ENCODE measurements at places on chromosomes 16 and 17.

GRCh38 chr16:12729448-12729847, 74.2 kb downstream of the CPPED1 start:
- no peak for DNase-seq

DNA sequence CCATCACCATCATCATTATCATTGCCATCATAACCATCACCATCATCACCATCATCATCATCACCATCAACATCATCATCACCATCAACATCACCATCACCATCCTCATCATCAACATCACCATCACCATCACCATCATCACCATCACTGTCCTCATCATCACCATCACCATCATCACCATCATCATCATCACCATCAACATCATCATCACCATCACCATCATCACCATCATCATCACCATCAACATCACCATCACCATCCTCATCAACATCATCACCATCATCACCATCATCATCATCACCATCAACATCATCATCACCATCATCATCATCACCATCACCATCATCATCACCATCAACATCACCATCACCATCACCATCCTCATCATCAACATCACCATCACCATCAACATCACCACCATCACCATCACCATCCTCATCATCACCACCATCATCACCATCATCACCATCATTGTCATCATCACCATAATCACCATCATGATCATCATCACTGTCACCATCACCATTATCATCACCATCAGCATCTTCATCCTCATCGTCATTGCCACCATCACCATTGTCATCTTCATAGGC, 23.9 kb downstream of the COX4I1 start:
- DNase-seq: no peak

DNA sequence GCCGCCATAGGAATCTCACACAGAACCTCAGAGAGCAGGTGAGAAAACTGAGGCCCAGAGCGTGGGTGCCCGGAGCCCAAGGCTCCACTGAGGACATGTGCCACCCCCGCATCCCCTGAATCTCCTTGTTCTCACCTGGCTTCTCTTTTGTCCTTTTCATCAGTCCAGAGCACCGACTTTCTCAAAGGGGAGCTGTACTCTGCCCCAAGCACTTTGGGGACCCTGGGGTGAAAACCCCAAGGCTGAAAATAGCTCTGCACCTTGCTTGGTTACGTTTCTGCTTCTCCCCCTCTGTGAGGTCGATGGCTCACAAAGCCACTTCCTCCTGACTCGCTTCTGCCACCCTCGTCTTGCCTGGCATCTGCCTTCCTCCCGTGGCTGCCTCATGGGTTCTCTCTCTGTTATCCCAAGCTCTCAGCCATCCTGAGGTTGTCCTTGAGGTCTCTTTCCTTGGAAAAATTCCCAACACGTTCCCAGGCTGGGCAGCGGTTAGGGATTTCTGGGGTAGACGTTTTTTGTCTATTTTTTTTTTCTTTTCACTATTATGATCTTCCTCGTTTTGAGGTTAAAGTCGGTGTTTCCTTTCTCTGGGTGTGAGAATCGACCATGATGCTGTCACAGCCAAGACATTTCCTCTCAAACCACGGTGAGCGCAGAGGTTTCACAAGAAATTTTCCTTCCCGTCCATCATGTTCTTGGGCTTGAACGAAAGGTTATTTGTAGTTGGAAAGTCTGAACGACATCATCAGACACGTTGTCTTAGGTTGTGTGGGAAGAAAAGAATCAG, 37.2 kb downstream of the IRF8 start:
- DNase-seq: peak; percentile 86

GRCh38 chr17:77749321-77749751, 209.2 kb upstream of the TNRC6C start:
- no peak for DNase-seq

- no peak for DNase-seq
Measured at GRCh38 chr17:74730491-74731346, 6.3 kb upstream of the RAB37 start.

- no peak for DNase-seq
Measured at GRCh38 chr17:9728564-9728963, 62.8 kb downstream of the DHRS7C start.

GRCh38 chr17:50266384-50267073, 7.7 kb upstream of the TMEM92 start:
- DNase-seq: no peak

DNA sequence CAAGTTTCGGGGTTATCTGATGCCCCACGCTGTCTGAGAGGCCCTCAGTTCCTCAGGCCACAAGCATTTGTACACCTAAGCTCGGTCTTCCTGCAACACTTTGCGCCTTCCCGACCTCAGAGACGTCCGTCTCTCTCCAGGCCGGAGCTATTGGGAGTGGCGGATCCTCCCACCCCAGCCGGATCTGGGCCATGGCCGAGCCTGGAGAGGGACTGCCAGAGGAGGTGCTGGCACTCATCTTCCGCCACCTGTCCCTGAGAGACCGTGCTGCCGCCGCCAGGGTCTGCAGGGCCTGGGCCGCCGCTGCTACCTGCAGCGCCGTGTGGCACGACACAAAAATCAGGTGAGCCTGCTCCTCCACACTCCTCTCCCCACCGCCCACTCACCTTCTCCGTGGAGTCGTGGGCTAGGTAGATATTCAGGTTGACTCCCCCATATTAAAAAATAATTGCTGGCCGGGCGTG, 1.9 kb downstream of the FBXL8 start:
- DNase-seq: no peak

DNA sequence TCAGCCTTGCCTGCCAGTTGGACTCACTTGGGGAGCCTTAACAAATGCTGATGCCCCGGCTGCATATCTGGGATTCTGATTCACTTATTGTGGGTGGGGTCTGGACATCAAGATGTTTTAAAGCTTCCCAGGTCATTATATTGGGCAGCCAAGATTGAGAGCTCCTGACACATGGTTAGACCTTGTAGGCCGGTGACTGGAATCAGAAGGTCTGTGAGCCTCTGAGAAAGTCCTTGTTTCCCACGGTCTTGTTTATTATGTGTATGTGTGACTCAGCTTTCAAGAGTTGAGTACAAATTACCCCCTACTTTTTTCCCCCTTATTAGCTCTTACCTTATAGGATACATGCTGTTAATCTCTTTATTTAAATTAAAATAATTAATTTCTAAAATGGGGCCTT, 103.5 kb downstream of the ABCC1 start:
- no peak for DNase-seq

DNA sequence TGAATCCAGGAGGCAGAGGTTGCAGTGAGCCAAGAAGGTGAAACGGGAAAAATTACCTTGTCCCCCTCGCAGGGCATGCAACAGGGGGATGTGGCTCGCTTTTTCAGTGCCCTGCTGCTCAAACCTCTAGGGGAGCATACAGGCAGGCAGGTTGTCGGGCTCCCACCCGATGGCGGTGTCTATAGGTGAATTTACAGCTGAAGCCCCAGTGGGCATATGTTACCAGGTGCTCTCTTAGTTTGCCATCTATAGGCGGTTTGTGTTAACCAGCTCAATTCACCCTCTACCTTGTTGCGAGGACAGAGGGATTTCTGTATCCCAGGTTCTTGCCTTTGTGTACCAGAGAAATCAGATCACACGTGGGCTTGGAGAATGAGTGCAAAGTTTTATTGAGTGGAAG, 48.9 kb downstream of the IQCK start:
- DNase-seq: no peak

DNA sequence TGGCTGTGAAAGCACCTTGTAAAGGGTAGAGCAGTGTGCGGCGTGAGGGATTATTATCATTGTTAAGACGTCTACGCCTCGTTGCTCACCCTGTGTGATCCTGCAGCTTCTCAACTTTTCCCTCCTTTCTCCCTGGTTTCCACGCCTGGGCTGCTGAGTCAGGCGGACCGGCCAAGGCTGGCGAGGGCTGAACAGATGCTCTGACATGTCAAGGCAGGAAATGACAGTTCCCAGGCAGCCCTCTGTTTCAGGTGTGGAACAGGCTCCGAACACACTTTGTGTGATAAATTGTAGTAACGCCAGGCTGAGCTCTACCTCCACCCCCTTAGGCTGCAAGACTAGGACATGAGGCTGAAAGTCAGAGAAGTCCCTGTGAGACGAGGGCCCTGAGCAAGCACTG, 46.0 kb upstream of the TBX2 start:
- DNase-seq: no peak

DNA sequence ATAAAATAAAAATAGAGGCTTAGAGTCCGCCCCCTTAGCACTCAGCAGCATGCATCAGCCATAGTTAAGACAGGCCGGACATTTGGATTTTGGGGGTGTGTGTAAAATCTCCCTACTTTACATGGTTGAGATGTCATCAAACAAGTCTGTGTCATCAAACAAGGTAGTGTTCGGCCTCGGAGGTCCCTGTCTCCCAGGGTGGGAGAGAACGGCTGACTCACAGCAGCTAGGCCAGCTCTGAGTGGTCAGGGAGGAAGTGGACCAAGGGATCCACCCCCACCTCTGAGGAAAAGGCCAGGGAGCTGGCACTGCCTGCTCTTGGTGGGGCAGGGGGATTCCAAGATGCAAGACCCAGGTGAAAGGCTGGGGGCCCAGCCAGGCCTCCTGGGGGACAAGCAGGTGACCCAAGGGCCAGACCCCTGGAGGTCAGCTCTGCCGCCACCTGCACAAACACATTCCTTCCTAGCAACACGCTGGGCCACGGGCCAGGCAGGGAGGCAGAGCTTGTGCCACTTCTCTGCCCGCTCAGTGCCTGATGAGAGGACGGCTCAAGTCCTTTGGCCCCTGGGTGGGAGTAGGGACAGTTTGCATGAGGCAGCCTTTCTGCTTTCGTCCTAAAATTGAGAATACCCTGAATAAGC, 28.5 kb downstream of the KIFC3 start:
- DNase-seq: no peak

DNA sequence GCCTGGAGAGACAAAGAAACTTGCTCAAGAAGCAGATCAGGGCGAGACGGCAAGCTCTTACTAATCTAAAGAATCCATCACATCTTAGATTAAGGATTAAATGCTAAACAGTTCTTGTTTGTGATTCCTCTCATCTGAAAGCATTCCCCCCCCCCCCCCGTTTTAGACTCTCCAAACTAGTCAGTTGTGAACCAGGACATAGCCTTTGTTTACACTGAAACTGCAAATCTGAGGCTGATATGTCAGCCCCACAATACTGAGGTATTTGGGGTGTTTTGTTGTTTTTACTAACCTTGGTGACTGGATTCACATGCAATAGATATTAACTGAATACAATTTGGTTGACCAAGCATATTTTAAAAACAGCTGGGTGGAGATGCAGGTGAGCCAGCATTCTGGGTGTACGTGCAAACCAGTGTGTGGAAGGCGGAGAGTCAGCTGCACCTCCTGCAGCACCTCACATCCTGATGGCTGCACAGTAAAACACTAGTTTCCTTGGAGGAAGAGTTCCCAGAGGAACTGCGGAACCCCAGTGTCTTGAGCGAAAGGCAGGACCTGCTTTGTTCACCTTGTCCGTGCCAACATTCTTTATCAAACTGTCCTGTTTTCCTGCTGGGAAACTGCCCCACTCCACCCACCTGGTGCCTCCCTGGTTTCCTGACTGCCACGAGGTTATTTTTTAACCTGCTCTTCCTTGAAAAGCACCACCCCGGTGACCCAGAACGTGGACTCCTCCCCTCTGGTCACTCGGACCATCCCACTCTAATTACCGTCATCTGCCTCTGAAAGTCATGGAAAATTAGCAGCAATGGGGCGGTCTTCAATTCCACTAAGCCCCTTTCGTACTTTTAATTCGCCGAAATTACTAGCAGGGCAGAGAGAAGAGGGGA, 1.2 kb upstream of the YPEL2 start:
- DNase-seq: peak; percentile 23

DNA sequence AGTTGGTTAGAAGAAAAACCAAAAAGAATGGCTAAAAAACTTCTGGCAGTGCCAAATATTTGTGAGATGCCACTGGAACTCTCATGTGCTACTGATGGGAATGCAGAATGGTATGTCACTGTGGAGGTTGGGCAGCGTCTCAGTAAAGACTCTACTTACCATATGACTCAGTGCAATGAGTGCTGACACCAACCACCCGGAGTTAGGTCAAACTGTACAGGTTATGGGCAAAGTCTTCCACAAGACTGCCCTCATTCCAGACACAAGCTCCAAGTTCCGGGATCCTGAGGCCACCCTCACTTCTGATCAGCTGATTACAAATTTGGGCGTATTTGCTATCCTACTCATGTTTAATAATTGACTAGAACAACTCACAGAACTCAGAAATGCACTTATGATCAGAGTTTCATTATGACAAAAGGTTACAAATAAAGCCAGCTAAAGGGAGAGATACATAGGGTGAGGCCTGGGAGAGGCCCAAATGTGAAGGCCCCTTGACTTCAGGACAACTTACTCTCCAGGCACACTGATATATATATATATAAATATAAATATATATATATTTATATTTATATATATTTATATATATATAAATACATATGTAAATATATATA, 114.9 kb downstream of the TRIM37 start:
- DNase-seq: peak; percentile 37

DNA sequence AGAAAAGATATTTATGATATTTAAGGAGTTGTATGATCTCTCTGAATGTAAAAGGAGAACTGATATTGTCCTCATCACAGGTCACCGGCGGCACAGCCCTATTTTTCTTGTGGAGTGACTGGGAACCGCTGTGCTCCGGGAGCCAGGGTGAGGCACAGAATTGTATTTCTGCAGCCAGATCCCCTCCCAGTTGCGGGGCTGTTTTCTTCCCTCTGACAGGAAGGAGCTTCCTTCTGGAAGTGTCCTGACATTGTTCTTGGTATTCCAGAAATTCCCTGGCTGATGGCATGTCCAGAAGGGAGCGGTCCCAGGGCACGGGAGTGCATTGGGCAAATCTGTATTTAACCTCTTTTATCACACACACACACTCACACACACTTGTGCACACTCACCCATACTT, 268.6 kb upstream of the FOXF1 start:
- DNase-seq: no peak

- peak; percentile 51 for DNase-seq
Measured at GRCh38 chr17:40553694-40554534, 11.4 kb downstream of the CCR7 start.

- DNase-seq: no peak
Measured at GRCh38 chr17:59369031-59369975, 37.8 kb downstream of the YPEL2 start.

GRCh38 chr17:42514867-42515266, 21.2 kb upstream of the NAGLU start:
- DNase-seq: no peak

DNA sequence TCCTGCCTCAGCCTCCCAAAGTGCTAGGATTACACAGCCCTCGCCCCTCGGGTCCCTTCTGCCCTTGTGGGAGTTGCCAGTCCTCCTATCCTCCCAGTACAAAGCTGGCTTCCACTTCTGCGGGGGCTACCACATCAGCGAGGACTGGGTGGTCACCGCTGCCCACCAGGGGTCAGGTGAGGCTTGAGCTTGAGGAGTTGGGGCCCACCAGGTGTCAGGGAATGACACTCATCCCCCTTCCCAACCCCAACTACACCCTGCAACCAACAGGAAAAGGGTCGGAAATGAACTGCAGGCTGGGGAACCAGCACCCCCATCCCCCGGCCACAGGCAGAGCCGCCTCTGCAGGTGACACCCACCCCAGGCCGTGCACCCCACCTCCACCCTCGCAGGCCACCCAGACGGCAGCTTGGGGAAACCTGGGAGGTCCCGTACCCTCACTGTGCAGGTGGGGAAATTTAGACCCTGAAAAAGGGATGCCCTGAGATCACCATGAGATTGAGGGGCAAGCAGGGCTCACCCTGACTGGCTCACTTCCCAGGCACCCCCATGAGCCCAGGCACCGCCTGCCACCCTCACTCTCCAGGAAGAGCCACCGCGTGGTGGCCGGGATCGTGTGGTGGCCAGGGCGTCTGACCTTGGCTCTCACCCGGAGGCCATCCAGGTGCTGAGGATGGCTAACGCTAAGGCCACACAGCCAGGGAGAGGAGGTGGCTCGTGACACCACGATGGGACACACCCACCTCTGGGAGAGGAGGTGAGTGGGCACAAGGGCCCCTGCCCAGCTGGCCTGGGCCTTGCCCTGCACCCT, 8.0 kb downstream of the CTRB1 start:
- no peak for DNase-seq
